ENCODE measurements at places on chromosomes 11 and 22.
A peak's percentile ranks its signal among the peaks of the same experiment; 100 is the strongest.

- DNase-seq = no peak
Measured at GRCh38 chr11:112477152-112477551, 216.5 kb upstream of the PLET1 start.

DNA sequence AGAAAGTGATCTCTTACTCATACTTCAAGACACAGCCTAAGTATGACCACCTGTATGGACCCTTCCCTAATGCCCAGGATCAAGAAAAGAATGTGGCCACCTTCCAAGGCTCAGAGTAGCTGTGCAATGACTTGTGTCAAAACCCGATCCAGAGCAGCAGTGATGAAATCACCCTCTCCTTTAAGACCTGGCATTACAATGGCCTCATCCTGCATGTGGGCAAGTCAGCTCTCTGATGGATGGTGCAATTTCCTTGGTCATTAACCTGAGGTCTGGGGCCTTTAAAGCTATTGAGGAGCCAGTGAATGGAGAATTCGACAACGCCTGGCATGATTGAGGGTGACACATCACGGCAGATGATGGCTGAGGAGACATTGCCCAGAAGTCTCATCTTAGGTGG, 9.1 kb upstream of the TUBA8 start:
- DNase-seq = no peak

DNA sequence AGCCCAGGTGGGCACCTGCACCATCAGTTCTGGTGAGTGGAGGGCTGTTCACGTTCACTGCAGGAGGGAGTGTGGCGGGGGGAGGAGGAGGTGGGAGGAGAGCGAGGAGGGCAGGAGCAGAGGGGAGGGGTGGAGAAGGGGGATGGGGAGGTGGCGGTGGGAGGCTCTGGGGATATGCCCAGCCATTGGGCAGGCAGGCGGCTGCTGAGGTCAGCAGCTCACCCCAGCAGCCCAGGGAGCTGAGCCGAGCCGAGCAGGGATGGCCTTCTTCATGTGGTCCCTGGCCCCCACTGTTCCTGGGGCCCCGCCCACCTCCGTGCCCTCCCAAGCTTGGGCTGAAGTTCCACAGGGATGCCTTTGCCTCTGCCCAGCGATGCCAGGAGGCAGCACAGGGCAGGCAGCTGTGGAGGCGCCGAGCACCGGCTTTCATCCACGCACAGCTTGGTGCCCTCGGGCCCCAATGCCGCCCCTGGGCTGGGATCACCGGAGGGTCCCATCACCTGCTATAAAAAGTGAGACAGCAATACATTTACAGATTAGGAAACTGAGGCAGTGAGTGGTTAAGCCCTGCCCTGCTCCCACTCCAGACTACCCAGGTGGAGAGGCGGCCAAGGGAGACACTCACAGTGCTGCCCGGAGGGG, 21.6 kb downstream of the RTN4R start:
- no peak for DNase-seq

- no peak for DNase-seq
Measured at GRCh38 chr11:68690671-68691401, 6.5 kb downstream of the GAL start.

GRCh38 chr11:10350334-10350733, 45.5 kb downstream of the ADM start:
- DNase-seq = peak; percentile 78

DNA sequence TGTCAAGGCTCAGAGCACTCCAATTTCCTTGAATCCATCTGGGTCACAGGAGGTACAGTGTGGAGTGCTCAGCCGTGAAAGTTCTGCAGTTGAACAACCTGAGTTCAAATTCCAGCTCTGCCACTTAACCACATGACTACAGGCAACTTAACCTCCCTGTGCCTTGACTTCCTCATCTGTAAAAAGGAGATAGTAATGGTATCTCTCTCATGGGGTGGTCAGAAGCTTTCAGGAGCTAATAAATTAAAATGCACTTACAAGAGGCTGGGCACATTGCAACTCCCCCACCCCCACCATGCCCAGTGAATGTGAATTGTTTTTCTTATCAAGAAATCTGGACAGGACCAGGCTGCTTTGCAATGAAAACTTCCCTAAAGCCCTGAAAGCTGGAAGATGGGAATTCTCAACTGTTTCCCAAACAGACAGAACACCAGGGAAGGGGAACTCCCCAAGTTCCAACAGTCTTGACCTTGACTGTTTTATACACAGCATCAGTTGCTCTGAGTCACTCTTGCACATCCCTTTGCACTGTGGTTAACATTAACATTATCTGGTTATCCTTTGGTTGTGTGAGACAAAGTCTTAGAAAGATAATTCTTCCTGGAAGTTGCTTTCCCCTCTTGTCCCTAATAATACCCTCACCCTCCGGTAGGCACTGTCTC, 137.0 kb downstream of the SLC1A2 start:
- no peak for DNase-seq

GRCh38 chr11:13603661-13604060, 64.8 kb upstream of the FAR1 start:
- DNase-seq = no peak

DNA sequence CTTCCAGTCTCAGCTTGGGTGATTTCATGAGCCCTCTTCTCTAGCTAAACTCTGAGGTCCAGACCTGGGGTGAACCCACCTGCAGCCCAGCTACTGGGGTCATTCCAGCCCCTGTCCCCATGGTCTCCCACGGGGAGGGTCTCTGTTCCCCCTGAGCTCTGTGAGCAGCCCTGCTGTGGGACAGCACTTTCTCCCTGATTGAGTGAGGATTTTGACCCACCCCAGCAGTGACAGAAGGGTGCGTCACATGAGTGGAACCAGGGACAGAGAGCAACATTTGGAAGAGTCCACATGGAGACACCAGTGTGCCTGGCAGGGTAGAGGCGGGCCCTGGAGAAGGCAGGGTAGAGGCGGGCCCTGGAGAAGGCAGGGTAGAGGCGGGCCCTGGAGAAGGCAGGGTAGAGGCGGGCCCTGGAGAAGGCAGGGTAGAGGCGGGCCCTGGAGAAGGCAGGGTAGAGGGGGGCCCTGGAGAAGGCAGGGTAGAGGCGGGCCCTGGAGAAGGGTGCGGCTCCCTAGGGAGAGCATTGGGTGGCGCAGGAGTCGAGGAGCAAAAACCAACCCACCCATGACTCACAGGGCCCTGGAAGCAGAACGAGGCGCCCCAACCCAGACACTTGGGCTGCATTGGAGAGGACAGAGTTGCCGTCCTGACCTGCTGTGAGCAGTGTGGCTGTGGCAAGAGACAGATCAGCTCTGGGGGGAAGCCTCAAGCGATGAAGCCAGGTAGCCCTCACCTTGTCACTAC, 227.7 kb upstream of the B3GAT1 start:
- no peak for DNase-seq

DNA sequence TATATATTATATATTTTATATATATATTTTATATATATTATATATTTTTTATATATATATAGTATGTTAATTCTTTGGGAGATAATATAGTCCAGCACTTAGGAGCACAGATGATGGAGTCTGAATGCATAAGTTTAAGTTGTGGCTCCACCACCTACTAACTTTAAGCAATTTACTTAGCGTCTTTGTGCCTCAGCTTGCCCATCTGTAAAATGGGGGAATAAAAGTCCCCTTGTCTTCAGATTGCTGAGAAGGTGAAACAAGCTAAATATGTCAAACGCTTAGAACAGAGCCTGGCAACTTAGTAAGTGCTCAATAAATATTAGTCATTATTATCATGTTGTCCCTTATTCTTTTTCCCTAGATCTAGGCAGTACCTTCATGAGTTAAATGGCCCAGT, 27.5 kb downstream of the DSCAML1 start:
- no peak for DNase-seq

- no peak for DNase-seq
Measured at GRCh38 chr11:9072626-9073176, 18.7 kb downstream of the SCUBE2 start.

DNA sequence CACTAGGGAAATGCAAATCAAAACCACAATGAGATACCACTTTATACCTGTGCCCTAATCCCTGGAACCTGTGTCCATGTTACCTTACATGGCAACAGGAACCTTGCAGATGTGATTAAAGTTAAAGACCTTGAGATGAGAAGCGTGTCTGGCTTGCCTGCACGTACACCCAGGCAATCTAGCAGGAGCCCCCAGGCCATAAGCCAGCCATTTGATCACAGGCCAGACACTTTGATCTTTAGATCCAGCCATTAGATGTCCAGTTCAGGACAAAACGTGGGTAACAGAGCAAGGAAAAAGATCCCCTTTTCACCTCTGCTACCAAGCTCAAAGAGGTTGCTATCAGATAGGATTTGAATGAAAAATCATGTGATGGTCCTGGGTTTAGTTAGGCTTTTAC, 378.8 kb downstream of the BUD13 start:
- no peak for DNase-seq

GRCh38 chr11:131463162-131463561, 92.7 kb downstream of the NTM start:
- no peak for DNase-seq

GRCh38 chr11:35619116-35619854, 1.0 kb downstream of the FJX1 start:
- DNase-seq = no peak

DNA sequence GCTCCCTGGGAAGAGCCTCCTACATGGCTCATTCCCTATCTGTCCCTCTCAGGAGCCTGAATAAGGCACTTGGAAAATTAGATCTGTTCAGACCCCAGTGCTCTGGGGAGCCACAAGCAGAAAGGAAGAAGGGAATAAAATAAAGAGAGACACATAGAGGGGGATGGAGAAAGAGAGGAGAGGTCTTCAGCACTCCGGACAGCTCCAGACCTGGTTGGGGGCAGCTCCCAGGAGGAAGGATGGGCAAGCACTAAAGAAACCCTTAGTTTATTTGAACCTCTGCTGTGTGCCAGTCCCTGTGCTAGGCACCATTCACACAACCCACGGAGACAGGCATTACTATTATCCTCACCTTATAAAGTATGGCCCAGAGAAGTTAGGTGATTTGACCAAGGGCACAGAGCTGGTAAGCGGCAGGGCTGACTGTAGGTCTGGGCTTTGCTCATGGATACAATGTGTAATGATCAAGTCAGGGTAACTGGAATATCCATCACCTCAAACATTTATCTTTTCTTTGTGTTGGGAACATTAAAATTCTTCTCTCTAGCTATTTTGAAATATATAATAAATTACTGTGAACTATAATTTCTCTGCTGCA, 53.7 kb upstream of the LRRC32 start:
- DNase-seq = no peak

DNA sequence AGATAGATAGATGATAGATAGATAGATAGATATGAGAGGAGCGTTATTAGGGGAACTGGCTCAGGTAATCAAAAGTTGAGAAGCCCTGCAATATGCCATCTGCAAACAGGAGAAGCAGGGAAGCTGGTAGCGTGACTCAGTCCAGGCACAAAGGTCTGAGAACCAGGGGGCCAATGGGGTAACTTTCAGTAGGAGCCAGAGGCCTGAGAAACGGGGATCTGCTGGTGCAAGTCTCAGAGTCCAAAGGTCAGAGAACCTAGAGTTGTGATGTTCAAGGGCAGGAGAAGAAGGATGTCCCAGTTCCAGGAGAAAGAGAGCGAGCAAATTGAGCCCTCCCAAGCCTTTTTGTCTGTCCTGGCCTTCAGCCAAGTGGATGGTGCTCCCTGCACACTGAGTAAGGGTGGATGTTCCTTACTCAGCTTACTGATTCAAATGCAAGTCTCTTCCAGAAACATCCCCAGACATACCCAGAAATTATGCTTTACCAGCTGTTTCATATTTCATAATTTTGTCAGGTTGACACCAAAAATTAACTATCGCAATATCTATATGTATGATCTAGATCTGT, 87.8 kb upstream of the SLC22A12 start:
- no peak for DNase-seq

DNA sequence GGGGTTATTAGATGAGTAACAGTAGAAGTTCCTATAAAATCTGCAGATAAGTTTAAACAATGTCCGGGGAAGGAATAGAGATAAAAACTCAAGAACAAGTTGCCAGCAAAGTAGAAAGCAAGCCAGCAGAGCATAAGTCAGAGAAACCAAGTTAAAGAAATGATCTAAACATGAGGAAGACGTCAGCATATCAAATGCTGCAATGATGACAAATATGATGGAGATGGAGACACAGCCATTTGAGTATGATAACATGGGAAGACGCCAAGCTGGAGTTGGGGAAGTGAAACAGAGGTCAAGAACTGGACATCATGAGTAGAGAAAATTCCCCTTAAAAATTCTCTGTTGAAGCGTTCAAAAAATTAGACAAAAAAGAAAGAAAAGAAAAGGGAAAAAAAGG, 571.5 kb downstream of the CNTN5 start:
- DNase-seq = no peak

DNA sequence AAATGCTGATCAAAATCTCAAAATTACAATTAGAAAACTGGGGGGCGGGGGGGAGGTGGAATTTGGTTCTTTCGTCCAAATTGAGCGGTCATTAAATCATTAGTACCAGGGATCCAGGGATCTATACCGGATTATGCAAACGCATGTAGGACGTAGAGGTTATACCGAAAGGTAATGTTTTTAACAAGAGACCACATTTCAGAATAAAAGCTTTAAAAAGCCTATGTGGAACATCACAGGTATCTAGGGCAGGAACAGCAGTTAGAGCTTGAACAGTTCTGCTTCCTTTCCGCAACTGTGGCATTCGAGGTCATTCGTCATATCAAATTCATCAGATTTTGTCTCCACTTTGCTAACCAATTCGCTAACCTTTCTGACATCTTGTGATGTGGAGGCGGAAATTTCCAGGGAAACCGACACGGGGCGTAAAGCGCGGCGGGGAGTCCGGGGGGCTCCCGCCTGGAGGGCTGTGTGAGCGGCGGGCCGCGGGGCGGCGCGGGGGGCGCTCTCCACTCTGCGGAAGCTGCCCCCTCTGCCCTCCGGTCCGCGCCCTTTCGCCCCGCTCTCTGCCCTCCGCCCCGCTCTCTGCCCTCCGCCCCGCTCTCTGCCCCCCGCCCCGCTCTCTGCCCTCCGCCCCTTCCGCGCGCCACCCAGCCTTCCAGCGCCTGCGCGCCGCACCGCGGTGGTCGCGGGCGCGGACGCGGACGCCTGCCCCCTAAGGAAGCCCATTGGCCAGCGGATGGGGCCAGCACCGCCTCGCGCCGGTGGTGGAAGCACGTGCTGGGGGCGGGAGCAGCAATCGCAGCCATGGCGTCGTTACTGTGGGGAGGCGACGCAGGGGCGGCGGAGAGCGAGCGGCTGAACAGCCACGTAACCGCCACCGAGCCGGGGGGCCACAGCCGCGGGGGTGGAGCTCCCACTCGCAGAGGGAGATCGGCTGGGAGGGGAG, at the start of gene DDX25:
Gene DDX25 (plus strand): TSS at position 798 of the 949 bp plus-strand sequence. CDS start 10 bp downstream, at position 808.
- DNase-seq = no peak

GRCh38 chr22:38840129-38840528, 3.7 kb downstream of the NPTXR start:
- no peak for DNase-seq

- DNase-seq = no peak
Measured at GRCh38 chr11:46672381-46672839, 28.0 kb downstream of the ARHGAP1 start.

DNA sequence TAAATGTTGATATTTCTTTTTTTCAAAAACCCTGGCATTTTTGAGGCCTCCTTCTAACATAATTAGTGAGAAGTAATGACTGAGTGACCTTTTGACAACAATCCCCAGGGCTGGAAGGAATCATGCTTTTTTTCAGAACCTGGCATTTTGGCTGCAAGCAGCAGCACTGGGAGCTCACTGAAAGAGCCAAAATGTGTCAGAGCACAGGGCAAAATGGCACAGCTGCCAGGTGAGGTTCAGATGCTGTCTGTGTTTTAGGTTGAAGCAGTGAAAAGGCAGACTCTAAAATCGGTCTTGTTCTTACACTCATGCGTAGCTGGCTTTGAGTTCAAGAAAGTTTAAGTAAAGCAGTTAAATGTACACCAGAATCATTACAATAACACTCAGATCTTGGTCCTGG, 1063.8 kb downstream of the DLG2 start:
- DNase-seq = no peak
